ENCODE measurements at places on chromosomes 2 and 18.

DNA sequence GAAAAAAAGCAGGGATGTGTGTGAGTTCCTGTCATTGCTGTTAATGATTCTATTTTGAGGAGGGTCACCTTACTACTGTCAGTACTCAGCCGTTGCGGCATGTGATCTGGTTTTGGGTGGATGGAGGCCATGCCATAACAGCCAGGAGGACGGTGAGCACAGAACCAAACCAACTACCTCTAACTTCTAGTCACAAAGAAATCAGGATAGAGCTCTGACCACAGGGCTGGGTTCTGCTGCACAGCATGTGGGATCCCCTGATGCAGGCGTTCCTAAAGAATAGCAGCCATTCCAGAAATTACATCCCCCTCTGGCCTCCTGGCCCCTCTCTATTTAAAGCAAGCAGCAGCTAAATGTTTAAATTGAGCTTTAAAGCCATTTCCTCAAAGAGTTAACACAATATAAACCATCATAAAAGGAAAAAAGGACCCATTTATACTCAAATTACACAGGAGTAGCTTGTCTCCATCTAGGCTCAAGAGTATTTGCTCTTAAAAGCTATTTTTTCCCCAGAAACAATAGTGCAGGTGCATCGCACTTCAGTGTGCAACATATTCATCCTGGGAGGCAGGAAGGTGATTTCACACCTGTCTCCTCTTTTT, 786.4 kb downstream of the RNF144A start:
- DNase-seq: no peak

DNA sequence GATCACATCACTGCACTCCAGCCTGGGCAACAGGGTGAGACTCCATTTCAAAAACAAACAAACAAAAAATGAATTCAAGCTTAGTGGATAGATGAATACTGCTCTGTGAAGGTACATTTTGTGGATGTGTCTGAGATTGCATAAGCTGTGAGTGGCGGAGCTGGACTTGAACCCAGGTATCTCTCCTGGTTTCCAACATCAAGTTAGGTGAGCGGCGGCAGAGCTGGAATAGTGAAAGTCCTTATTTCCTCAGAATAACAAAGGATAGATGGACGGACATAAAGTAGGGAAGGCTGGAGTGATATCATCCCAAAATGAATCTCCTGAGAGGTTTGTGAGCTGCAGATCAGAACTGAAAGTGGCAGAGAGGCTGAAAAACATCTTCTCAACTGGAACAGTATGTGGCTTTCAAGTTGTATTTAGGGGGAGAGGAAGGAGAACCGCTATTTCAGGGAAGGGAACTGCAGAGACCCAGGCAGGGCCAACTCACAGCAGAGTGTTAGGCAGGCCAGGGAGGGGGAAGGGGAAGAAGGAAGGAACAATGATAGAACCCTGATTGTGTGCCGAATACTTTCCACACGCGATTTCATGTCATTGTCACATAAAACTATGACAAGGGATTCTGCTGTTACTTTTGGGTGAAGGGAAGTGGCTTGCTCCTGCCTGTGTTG, 106.2 kb downstream of the LPIN1 start:
- DNase-seq: no peak

GRCh38 chr18:58335821-58336220, 291.8 kb downstream of the NEDD4L start:
- DNase-seq: no peak

DNA sequence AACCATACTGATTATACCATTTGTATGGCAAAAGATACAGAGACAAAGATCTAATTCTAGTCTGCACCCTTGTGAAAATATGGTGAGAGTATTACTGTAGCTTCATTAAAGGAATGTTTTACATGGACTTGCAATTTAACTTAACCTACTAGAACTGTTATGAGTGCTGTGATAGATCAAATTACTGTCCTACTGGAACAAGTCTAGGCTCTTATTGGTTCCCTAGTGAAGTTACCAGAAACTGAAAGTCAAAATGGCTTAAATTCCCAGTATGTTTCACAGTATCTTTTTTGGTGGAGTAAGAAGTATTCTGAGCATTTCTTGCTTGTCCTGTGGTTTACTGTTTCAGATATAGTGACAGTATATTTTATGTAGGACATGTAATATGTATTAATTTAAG, 3.8 kb upstream of the TBR1 start:
- DNase-seq: no peak

DNA sequence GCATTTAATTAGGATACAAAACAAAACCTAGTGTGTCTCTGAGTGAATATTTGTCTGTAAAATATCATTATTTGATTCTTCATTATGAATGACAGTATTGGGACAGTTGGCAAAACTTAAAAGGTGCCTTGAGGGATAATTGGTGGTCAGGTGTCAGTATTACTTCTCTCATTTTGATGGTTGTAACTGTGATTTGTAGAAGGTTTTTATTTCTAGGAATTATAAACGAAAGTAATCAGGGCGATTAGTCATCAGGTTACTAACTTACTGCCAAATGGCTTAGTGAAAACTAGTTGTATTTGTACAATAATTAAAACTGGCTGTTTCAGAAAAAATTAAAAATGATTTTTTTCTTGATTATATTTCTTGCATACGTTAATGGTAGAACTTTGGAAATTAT, 117.6 kb downstream of the BIRC6 start:
- peak; percentile 51 for DNase-seq

- DNase-seq: peak; percentile 39
Measured at GRCh38 chr2:197707316-197708213, 2.4 kb downstream of the MARS2 start.

- no peak for DNase-seq
Measured at GRCh38 chr2:163949693-163950092, 213.9 kb upstream of the FIGN start.

DNA sequence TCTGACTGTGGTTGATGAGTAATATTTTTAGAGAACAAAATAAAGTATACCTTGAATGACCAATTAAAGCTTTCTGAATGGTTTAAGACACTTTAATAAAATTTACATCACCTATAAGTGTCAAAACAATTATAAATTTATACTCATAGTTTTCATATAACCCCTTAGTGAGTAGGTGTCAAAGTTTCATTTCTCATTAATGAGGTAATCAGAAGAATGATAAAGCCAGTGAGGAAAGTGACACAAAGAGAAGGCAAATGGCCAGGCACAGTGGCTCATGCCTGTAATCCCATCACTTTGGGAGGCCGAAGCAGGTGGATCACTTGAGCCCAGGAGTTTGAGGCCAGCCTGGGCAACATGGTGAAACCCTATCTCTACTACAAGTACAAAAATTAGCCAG, 60.8 kb upstream of the CTLA4 start:
- no peak for DNase-seq

DNA sequence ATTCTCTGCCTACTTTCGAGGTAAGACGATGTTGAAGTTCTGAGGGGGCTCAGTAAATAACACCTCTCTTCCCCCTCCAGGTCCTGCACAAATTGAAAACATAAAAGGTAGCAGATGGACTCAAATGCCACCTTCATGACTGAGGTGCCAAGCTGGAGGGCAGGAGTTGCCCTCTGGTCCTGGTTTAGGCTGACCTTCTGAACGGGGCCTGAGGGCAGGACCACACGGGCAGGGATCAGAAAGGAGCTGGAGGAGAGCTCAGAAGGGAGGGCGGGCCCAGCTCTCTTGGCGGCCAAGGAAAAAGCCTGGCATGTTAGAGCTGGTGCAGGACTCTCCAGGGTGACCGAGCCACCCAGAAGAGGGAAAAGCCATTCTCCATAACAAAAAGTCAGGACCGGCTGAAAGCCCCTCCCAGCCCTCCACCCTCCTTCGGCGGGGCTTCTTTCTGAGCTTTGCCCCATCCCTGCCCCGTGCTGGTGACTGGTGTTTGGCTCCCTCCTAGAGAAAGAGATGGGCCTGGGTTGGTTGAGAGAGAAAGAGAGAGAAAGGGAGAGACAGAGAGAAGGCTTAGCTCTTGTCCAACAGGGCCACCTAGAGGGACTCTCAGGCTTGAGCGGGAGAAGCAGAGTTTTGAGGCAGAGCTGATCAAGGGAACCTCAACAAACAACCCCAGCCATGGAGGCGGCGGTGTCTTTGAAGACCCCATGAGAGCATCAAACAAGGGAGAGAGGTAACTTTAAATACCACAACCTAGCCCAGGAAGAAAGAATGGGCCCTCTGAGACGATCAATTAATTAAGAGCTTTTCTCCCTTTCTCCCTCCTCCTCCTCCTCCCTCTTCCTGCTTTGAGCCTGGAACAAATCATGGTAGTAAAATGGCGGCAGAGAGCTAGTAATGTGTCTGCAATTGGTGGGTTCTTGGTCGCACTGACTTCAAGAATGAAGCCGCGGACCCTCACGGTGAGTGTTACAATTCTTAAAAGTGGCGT, 50.8 kb downstream of the WIPF1 start:
- peak; percentile 46 for DNase-seq

- no peak for DNase-seq
Measured at GRCh38 chr2:240818293-240819125, 1.5 kb downstream of the KIF1A start.

GRCh38 chr2:229714736-229715541, 584 bp upstream of the DNER start:
- peak; percentile 14 for DNase-seq

DNA sequence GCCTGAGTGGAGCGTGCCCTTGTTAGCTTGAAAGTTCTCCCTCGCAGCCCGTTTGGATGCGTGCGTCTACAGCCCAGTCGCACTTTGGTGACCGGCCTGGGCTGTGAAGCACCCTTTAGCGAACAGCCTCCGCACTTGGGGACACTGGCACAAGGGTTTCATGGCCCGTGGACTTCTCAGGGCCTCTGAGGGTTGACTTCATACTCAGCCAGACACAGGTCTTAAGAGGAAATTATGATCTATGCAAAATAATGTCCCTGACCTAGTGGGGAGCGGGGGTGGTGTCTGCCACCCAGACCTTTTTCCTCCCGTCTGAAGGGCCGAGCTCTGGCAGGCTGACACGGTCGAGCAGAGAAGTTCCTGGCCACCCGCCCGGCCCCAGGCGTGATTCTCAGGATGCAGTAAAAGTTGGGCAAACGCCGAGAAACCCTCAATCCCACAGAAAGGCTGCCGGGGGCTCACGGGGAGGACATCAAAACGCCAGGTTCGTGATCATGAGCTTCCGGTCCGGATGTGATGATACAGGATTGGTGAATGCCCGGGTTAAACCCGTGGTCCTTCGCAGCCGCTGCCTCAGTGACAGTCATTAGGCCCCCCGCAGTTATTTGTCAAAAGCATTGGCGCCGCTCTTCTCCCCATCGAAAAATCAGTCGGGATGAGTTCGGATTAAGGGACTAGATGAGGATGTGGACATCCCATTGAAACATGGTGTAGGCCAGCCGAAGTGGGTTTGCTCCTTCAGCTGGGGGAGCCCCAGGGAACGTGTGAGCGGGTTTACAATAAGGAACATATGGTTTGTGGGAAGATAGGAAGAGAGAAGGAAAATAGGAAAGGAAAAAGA, 3.6 kb upstream of the PAX3 start:
- DNase-seq: no peak

- no peak for DNase-seq
Measured at GRCh38 chr2:8954990-8955389, 48.5 kb downstream of the MBOAT2 start.

DNA sequence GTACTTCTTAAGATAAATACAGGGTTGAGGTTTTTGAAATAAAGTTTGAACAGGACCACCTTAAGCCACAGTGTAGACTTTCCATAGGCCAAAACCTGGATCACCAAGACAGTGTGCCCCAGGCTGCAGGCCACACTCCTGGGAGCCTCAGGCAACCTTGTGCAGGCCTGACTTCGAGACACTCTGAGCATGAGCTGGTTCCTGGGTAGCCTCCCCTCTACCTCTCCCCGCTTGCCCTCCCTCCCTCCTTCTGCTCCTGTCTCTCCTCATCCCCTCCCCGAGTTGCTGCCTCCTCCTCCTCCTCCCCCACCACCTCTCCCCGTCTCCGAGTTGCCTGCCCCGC, 10.6 kb upstream of the PROC start:
- no peak for DNase-seq

All from activated CD4-positive, alpha-beta T cell treated with anti-CD3 and anti-CD28 coated beads, Interleukin-2, amount 50 U/mL, for 16 hours (primary cell).